ENCODE measurements at places on chromosomes 4 and X. TPM values are rescaled to one million over a fixed set of nuclear protein-coding genes. Genes with fewer than 3 reads are reported as not detected.

RHOXF2 gene
- total RNA-seq: not detected

STAG2 gene
- 147 TPM for total RNA-seq

HDAC6 gene
- total RNA-seq: 46.0 TPM

NWD2 gene
- total RNA-seq: under 0.01 TPM

PABPC4L gene
- total RNA-seq: 3.1 TPM

CFI gene
- total RNA-seq: 3.0 TPM

UGT2B17 gene
- total RNA-seq: 0.28 TPM

FRMPD4 gene
- 0.05 TPM for total RNA-seq

ART3 gene
- 0.61 TPM for total RNA-seq

PRDX4 gene
- total RNA-seq: 54.2 TPM

LARP1B gene
- 16.5 TPM for total RNA-seq

RFC1 gene
- total RNA-seq: 60.7 TPM

MAGED1 gene
- 50.7 TPM for total RNA-seq
